Tibial nerve (tissue), 4 donors: ENCODE measurements at places on chromosomes 3 and 15. TPM values are rescaled to one million over a fixed set of nuclear protein-coding genes. Genes with fewer than 3 reads are reported as not detected.

- DNase-seq = no peak
These were observed 5.7 kb downstream of the ATP13A3 start for GRCh38 chr3:194481103-194481502.

CHRNA7 gene
- 1.3 TPM for total RNA-seq

KCNMB2 gene
- not detected for total RNA-seq

DNA sequence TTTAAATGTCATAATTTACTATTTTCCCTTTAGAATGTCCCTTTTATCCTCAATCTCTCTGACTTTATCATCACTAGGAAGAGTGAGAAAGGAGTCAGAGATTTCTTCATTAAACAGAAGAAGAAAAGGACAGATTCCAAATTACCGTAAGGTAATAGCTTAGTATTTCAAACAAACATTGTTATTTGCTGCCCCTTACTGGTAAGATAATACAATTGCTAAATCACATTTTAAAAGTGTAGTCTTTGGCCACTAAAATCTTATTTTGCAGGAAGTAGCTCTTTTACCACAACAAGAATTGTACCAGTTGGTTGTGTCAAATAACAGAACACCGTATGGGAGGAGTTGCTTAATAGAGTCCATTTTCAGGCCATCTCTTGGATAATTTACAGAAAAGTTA is 53.7 kb downstream of the CGGBP1 start:
- no peak for DNase-seq

GRCh38 chr15:99614749-99615288 is 49.0 kb downstream of the MEF2A start:
- DNase-seq = no peak

CPN2 gene
- not detected for total RNA-seq

TMEM44 gene
- total RNA-seq = 17.4 TPM

GRCh38 chr3:307182-307581 is 110.6 kb downstream of the CHL1 start:
- no peak for DNase-seq

GRCh38 chr15:92409006-92409405 is 15.3 kb downstream of the ST8SIA2 start:
- DNase-seq = no peak

RHOV gene
- total RNA-seq = 0.60 TPM

DNAJC17 gene
- total RNA-seq = 23.9 TPM

NPRL2 gene
- total RNA-seq = 22.7 TPM

GPR171 gene
- total RNA-seq = not detected

TMEM212 gene
- total RNA-seq = not detected

ADIPOQ gene
- 70.8 TPM for total RNA-seq

DNA sequence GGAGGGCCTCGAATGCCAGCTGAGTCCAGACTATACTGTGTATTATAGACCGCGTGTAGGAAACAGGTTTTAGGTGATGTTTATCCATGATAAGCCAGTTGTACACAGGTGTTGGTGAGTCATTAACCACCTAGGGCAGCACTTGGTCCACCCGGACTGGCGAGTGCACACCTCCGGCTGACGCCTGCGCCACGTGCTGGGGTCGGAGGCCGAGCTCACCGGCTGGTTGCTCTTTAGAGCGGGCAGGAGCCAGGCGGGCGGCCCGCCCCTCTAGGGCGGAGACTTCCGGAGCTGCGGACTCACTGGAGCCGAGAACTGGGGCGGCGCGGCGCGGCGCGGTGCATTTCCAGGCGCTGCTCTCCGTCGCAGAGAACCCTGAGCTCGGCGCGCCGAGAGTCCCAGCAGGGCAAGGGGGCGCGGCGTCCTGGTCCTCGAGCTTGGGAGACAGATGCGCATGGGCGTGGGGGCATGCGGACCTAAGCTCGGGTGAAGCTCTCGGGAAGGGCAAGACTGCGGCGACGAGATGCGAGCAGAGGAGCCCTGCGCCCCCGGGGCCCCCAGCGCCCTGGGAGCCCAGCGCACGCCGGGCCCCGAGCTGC is at the start of gene ESYT3:
Gene ESYT3 (plus strand): TSS at position 341 of the 599 bp plus-strand sequence. CDS start 183 bp downstream, at position 524.
- DNase-seq = peak; percentile 45

SOX2 gene
- total RNA-seq = 24.9 TPM

- no peak for DNase-seq
These were observed 17.4 kb upstream of the NPTN start for GRCh38 chr15:73650416-73651126.

- DNase-seq = no peak
These were observed 4.4 kb downstream of the PRSS50 start for GRCh38 chr3:46713050-46713897.

DNA sequence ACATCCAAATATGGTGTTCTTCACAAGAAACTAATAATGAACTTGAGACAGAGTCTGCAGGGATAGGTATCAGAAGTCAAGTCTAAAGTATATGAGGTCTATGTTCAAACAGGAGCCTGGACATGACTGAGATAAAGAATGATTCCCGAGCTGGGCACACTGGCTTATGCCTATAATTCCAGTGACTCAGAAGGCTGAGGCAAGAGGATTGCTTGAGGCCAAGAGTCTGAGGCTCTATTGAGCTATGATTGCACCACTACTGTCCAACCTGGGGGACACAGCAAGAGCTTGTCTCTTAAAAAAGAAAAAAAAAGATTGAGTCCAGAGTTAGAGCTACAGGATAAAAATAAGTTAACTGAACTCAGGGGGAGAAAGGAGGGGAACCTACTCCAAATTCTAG is 246.5 kb downstream of the LRRN1 start:
- no peak for DNase-seq
